ENCODE measurements at places on chromosomes 7 and 10.

- DNase-seq: no peak
Observed at GRCh38 chr7:55469721-55470120, 102.6 kb downstream of the VOPP1 start.

DNA sequence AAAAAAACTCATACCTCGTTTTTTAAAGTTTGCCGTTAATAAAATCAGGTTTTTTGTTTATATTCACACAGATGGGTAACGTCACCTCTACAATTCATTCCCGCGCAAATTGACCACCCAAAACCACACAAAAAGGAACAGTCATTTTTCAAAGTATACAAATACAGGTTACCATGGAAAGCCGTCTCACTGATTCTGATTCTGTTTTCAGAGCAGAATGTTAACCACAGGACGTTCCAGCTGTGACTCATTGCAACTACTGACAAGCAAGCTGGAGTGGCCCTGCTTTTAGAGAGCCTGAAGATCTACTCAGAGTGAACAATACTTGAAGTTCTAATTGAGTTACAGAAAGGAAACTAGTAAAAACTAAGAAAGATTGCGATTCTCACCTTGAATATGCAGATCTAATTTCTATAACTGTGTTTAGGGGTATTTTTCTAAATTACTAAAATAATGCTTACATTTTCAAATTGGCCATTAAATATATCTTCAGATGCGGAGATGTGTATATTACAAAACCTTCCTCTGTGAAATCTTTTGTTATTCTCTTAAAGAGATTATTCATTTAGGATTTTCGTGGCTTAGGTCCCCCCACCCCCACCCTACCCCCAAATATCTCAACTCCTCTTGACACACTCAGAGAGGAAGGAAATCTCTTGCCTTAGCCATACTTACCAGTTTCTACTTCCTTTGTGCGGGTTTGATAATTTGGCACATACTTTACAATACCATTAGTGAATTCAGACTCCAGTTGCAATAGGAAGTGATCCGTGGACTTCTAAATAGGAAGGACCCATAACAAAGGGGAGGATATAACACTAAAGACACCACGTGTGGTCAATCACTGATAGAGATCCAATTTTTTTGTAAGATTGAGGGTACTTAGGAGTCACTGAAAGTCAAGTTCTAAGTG is 106.0 kb downstream of the CUBN start:
- no peak for DNase-seq

GRCh38 chr7:114589436-114589835 is 174.8 kb downstream of the FOXP2 start:
- DNase-seq: no peak

GRCh38 chr7:11538751-11539299 is 293.2 kb downstream of the THSD7A start:
- no peak for DNase-seq

- no peak for DNase-seq
Observed at GRCh38 chr10:4043897-4044665, 259.1 kb upstream of the KLF6 start.

GRCh38 chr10:102670871-102671434 is 26.7 kb downstream of the TRIM8 start:
- DNase-seq: peak; percentile 38

DNA sequence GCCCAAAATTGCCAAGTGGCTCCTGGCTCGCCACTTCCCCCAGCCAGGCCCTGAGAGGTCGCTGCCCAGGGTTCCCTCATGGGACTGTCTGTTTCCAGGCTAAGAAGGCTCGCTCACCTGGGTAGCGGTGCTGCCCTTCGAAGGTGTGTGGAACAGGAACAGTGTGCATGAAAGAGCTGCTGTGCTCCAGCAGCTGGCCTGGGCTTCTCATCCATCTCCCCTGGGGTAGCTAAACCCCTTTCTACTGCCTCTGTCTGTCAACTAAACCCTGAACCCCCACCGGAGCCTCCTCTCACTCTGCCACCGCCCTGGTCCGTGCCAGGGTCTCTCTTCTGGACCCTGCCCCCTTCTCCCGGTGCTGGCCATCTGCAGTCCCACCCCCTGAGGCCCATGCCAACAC is 152.9 kb downstream of the EBF3 start:
- DNase-seq: no peak

DNA sequence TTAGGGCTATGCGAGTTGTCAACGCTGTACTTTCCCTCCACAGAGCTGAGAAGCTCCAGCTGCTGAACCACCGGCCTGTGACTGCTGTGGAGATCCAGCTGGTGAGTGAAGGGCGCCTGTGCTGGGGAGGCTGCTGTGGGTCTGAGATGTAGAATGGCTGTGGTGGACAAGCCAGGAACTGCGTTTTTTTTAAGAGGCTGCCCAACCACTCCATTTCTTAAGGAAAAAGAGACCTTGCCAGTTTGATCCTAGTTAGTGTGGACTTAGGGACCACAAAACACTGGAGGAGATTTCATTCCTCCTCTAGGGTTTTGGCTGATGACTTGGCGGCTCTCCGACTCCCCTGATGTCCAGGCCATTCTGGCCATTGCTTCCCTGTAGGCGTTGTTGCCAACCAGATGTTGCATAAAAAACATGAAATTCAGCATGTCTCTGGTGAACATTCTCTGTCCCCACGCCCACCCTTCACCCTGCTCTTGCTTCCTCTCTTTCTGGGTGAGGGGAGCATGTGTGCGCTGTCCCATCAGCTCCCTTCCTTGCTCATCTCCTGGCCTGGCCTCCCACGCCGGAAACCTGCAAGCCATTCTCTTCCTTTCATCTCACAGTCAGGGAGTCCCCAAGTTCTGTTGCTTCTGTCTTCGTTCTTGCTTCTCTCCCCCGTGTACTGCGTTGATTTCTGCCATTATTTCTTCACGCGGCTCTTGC is 30.9 kb downstream of the CRCP start:
- no peak for DNase-seq

DNA sequence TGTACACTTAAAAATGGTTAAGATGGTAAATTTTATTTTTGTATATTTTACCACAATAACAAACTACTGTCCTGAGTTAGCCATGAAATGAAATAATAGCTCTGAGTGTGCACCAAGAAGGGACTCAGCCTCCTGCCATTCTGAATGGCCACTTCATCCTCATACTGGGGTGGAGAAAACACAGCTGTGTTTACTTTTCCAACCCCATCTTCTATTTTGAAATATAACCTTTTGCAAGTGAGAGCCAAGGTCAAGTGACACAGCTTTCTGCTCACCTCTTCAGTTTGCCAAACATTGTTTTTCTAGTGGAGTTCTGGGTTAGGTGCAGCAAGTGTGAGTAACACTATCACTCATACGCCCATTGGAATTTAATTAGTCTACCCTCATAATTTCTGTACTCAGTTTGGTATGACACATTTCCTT is 107.4 kb upstream of the GLCCI1 start:
- DNase-seq: no peak

DNA sequence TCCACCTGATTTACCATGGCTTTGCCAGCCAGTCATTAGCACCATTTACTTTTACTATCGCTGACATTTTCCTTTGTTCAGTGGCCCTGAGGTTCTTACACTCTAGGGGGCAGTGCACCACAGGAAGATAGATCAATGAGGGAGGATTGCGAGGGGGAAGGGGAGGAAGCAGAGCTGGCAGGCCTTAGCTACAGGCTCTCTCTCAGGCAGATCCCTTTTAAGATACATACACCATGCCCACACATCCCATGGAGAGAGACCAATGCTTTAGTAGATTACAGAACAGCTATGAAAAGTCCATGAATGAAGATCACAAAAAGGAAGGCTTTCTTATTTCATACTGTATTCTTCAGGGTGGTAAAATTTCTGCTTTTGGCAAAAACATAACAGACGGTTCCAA is 47.4 kb downstream of the DENND11 start:
- peak; percentile 68 for DNase-seq

- DNase-seq: peak; percentile 4
Observed at GRCh38 chr10:133130602-133131001, 29.4 kb upstream of the KNDC1 start.

GRCh38 chr10:113681533-113682470 is 2.1 kb downstream of the CASP7 start:
- no peak for DNase-seq

DNA sequence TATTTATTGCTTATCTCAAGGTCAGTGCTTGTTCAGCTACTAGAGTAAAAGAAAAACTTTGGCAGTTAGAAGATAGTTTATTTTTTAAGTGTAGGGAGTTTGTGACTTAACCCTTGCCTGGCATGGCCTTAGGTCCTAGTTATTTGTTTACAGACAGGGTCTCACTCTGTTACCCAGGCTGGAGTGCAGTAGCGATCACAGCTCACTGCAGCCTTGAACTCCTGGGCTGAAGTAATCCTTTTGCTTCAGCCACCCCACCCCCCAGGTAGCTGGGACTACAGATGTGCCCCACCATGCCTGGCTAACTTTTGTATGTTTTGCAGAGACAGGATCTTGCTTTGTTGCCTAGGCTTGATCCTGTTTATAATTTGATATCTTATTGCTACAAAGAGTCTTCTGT is 4.2 kb downstream of the ANLN start:
- no peak for DNase-seq

DNA sequence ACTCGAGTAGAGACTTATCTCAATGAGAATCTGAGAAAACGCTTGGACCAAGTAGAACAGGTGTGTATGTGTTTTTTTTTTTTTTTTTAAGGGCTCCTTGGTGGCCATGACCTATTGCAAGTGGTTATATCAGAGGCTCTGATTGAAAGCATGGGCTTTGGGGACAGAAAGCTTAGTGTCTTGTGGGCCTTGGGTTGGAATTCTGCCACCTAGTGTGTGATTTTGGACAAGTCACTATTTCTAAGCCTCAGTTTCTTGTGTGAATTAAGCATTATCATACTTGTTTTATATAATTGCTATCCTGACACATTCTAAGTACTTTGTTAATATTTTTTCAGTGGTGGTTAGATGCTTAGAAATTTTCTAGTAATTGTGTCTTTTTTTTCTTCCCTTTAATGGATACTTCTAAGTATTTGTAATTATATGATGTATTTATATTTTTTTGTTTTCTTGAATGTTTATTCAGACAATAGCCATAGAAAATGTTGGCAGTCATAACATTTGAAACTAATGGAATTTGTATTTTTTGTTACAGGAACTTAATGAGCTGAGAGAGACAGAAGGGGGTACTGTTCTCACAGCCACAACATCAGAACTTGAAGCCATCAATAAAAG is 33.1 kb downstream of the SMC3 start:
- no peak for DNase-seq

- DNase-seq: no peak
Observed at GRCh38 chr7:4707980-4708411, 25.9 kb downstream of the FOXK1 start.

DNA sequence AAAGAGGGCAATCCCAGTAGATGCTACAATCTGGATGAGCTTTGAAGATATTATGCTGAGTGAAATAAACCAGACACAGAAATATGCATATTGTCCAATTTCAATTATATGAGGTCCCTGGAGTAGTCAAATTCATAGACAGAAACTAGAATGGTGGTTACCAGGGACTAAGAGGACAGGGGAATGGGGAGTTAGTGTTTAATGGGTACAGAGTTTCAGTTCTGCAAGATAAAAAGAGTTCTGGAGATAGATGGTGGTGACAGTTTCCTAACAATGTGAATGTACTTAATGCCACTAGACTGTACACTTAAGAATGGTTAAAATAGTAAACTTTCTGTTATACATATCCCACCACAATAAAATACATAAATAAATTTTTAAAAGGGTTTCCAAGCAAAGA is 236.6 kb downstream of the ELMO1 start:
- no peak for DNase-seq

- DNase-seq: no peak
Observed at GRCh38 chr7:75657866-75658265, 80.9 kb downstream of the HIP1 start.

DNA sequence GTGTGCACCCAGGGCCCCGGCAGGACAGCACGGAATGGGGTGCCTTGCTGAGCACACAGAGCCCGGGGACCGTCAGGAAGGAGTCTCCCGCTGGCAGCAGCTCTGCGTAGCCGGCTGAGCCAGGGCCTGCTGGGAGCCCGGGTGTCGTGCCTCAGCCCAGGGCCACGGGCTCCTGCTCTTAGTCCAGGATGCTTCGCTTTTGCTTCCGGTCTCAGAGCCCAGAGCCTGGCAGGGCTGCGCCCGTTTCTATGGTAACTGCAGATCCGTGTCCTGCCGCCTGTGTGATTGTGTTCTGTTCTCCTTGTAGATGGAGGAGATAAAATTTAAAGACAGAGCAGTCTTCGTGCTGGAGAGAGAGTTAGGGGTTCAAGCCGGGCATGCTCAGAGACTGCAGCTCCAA is 53.7 kb upstream of the DPYSL4 start:
- peak; percentile 63 for DNase-seq

- peak; percentile 64 for DNase-seq
Observed at GRCh38 chr10:5960070-5960972, 17.0 kb downstream of the IL15RA start.

GRCh38 chr7:45036796-45037195 is 36.8 kb downstream of the CCM2 start:
- DNase-seq: peak; percentile 14

DNA sequence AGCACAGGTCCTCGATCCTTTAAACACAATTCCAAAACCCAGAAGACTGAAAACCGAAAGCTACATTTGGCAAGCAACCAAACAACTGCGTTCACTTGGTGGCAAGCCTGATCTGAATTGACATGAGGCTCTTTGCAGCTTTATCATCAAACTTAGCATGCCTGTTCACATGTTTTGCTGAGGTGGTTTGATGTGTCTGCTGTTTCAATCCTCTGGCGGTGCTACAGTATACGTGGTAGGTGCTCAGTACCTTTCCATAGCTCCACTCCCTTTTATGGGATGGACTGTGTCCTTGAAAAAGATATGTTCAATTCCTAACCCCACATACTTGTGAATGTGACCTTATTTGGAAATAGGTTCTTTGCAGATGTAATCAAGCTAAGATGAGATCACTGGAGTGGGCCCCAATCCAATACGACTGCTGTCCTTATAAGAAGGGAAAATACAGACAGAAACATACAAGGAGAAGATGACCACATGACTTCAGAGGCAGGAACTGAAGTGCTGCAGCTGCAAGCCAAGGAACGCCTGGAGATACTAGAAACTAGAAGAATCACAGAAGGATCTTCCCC is 33.4 kb downstream of the CCDC6 start:
- peak; percentile 81 for DNase-seq

DNA sequence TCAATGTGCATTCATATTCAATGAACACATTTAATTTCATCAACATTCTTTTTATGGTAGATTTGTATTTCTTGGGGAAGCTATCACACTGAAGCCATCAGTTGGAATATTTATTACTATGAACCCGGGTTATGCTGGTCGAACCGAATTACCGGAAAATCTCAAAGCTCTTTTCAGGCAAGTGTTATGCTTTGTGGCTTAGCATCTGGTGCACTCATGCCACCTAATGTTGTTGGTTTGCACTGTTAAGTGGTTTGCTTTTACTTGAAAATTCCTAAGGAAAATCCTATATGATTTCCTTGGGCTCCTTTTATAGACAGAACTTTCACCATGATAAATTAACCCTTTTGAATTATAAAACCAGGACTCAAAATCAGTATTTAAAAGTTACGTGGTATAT is 147.9 kb downstream of the DNAH11 start:
- no peak for DNase-seq

- no peak for DNase-seq
Observed at GRCh38 chr7:38940774-38941173, 31.8 kb upstream of the VPS41 start.

Measured in aorta (tissue), 5 donors.